ENCODE measurements at places on chromosomes 6 and 20.

GRCh38 chr6:116572162-116572561 lies 858 bp downstream of the RWDD1 start:
- DNase-seq = peak; percentile 29

DNA sequence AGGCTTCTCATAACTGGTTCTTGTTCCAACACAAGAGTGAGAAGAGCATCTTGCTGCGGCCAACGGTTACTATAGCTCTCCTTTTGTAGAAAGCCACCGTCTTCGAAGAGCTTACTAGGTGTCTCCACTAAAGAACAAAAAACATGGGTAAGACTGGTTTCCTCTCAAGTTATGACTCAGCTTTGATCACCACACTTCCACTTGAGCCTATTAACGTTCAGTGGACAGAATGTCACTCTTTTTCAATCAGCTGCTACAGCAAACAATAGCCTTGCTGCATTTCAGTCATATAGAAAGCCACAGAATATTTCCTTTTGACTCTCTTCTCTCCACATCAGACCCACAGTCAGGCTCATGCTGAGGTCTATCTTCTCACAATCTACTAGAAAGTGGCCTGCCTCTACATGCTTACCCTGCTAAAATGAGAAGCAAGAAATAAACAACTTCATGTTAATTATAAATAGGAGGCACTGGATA lies 243.5 kb upstream of the PREP start:
- DNase-seq = no peak

GRCh38 chr6:125816828-125817280 lies 26.1 kb downstream of the NCOA7 start:
- DNase-seq = no peak

GRCh38 chr6:113315165-113315564 lies 542.0 kb upstream of the MARCKS start:
- no peak for DNase-seq

DNA sequence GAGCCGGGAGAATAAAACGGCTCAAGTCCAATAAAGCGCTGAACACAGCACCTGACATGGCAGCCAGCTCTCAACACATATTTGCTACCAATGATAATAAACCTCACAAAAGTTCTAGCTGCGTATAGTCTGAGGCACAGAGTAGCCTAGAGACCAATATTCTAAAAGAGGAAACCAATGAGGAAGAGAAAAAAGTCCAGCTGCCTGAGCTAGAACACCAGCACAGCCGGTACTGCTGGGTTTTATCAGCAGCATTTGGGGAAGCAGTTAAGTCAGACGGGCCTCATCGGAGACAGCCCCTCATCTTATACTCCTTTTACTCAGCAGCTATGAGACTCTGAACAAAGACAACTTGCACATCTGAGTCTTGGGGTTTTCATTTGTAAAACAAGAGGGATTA lies 2.4 kb upstream of the RTF2 start:
- DNase-seq = no peak

GRCh38 chr6:4848382-4849068 lies 72.3 kb downstream of the CDYL start:
- DNase-seq = no peak

DNA sequence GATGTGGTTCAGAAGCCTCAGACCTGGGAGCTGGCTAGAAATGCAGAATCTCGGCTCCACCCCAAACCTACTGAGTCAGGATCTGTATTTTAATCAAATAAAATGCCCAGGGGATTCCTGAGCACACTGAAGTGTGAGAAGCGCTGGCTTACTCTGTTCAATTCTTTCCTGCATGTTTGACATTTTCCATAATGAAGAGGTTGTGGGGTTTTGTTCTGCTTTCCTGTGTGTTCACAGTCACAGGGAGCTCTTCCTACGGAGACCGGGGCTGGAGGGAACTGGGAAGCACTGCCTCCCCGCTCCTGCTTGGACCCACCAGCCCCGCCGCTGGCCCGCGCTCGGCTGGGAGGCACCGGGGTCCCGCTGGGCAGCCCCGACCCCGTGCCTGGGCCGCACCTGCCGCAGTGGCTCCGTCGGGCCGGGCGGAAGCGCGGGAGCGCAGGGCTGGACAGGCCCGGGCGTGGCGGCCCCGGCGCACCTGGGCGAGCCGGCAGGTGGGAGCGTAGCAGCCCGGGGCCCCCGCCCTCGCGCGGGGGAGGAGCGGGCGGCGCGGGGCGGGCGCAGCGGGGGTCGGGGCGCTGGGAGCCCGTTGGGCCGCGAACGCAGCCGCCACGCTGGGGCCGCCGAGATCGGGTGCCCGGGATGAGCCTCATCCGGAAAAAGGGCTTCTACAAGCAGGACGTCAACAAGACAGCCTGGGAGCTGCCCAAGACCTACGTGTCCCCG lies at the start of gene MAPK13:
MAPK13 (plus strand) TSS at position 573 of the 726 bp plus-strand sequence; CDS start at position 643, 70 bp downstream.
- DNase-seq = peak; percentile 51

GRCh38 chr6:153591159-153591558 lies 447.9 kb upstream of the OPRM1 start:
- DNase-seq = no peak

GRCh38 chr6:168959696-168960095 lies 293.9 kb downstream of the THBS2 start:
- DNase-seq = no peak

GRCh38 chr20:16143596-16143995 lies 429.7 kb downstream of the KIF16B start:
- DNase-seq = no peak

GRCh38 chr20:20519269-20519668 lies 151.4 kb downstream of the INSM1 start:
- DNase-seq = no peak

GRCh38 chr20:2603816-2604505 lies 48.5 kb upstream of the NOP56 start:
- no peak for DNase-seq

- DNase-seq = no peak
These were observed 17.6 kb downstream of the NOL4L start for GRCh38 chr20:32567384-32568178.

GRCh38 chr6:47536816-47537401 lies 59.3 kb downstream of the CD2AP start:
- DNase-seq = no peak

DNA sequence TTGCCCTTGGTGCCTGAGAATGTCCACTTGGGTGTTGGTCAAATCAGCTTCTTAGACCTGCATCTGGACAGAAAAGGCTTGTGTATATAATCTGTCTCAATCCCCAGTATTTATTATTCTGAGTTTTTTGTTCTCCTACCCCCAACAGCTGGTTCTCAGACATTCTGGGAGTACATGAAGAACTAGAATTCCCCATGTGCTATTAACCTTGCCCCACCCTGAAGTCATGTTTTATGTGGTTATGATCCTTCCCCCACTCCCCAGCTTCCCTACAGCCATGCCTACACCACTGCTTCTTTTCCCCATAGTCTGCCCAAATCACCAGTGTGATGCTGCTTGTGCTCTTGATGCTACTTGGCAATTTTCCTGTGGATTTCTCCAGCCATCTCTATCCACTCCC lies 157.0 kb downstream of the ADAT2 start:
- no peak for DNase-seq

DNA sequence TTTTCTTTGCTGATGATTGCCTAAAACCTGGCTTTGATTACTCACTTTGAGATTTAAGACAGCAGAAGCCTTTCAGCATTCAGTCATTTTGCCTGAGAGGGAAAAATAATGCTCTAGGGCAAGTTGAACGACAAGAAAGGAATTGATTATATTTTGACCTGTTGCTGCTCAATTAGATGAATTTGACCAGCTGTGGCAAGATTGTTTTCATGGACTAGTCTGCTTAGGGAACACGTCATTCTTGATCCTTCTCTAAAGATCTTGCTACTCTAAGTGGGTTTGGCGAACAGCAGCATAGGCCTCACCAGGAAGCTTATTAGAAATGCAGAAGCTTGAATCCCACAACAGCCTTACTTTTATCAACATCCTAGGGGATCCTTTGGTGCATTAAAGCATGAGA lies 59.7 kb upstream of the PHACTR1 start:
- peak; percentile 48 for DNase-seq

- DNase-seq = no peak
These were observed 214.8 kb upstream of the MOCS1 start for GRCh38 chr6:40148882-40149573.
